ENCODE measurements at places on chromosomes 16 and 17.

DNA sequence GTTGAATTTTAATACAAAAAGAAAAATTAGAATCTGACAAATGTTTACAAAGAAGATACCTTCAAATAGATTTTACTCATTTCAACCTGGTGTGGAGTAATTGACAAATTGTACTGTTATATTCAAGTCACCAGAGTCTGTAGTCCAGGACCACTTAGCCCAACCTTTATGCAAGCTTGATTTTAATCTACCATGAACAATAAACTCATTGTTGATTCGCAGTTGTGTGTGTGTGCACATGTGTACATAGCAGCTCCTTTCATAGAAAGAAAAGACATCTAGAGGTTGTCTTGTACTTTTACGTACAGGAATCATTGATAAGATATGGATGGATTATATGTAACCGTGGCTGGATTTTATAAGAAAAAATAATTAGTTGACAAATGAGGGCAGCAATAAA lies 20.7 kb upstream of the LRRC37A start:
- no peak for DNase-seq

DNA sequence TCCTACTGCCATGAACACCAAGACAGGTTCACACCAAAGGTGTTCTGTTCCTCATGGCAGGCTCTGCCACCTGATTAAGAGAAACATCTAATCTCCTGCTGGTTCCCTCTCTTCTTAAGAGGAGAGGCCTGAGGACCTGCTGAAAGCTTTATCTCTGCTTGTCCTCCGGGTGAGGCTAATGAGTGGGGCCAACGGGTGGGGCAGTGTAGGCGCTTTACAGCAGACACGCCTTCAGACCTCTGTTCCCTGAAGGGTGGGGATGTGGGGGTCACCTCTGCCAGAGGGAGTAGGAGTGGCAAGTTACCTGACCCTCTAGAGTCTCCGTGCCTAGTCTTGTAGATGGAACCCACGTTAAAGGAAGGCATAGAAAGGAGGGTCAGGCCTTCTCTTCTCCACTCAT lies 4.2 kb upstream of the MRM1 start:
- no peak for DNase-seq

DNA sequence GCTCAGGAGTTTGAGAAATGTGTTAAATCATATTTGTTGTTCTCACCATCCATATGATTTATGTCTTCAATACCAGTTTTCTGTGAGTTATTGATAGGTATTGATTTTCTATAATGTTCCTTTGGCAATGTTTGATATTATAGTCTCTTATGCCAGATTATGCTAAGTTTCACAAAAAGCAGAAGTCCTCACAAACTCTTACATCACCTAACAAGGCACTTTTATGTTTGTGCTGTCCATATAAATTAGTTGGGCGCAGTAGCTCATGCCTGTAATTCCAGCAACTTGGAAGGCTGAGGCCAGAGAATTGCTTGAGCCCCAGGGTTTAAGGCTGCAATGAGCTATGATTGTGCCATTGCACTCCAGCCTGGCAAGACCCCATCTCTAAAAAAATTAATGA lies 12.6 kb upstream of the UQCRC2 start:
- DNase-seq: no peak

- DNase-seq: peak; percentile 83
Measured at GRCh38 chr16:30997725-30998711, 12.4 kb downstream of the STX1B start.

DNA sequence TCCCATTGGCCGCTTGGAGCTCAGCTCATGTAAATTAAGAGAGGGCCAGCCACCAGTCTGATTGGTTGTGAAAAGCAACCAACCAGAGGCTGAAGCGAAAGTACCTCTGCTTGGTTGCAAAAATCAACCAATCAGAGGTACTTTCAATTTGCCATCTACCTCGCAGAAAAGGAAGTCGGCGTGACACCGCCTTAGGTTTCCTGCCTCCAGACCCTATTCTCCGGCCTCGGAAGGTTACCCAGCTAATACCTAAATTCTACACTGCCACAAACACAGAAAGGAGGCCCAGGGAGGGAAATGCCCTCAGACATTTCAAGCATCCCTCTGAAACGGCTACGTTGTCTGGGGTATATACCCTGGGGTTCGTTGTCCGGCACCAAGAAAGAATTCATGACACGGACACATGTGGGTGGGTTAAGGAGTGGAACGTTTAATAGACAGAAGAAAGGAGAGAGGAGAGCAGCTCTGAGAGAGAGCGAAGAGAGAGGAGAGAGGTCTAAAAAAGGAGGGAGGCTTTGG lies 481.3 kb downstream of the TMEM114 start:
- DNase-seq: no peak

GRCh38 chr17:67610061-67610460 lies 107.7 kb upstream of the NOL11 start:
- DNase-seq: no peak

- DNase-seq: no peak
Measured at GRCh38 chr16:4110065-4110464, 6.2 kb downstream of the ADCY9 start.

DNA sequence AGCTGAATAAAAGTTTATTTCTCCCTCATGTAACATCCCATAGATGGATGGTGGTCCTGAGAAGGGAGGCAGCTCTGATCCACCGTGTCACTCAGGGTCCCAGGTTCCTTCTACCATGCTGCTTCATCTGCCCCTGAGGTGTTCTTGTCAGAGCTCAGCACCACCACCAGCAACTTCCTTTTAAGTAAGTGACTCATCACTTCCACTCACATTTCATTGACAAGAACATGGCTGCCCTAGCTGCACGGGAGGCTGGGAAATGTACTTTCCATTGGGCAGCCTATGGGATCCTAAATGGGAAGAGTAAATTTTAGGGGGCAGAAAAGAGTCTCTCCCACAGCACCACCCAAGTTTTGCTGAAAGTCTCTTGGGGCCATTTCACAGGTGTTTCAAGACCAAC lies 134.7 kb downstream of the USP31 start:
- no peak for DNase-seq

DNA sequence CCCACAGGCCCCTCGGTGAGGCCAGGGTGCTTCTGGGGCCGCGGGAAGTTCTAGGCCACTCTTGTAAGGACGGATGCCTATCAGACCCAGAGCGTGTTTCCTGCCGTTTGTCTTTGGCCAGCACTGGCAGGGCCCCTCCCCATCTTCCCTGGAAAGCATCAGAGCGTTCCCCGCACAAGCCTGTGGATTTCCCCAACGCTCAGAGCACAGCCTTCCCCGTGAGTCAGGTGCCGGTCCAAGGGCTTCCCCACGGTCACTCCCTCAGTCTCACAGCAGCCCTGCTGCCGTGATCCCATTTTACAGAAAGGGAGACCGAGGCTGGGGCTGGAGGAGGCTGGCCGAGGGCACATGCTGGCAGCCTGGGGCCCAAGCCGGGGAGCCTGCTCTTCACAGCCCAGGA lies 33.7 kb downstream of the CRISPLD2 start:
- no peak for DNase-seq

DNA sequence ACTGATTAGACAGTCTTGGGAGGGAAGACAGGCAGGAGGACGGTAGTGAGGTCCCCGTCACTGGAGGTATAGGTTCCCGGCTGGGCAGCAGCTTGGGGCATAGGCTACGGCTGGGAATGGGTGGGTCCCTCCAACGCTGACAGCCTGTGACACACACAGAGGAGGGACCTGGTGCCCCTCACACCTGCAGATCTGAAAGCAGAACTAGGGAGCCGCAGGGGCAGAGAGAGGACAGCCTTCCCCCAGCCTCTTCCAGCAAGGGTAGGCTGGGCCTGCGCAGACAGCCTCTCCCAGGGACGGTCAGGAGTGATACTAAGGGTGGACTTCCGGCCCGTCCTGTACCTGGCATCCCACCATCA lies 2.0 kb downstream of the P2RX1 start:
- no peak for DNase-seq

GRCh38 chr17:82272495-82273326 lies 789 bp downstream of the CSNK1D start:
- DNase-seq: no peak

DNA sequence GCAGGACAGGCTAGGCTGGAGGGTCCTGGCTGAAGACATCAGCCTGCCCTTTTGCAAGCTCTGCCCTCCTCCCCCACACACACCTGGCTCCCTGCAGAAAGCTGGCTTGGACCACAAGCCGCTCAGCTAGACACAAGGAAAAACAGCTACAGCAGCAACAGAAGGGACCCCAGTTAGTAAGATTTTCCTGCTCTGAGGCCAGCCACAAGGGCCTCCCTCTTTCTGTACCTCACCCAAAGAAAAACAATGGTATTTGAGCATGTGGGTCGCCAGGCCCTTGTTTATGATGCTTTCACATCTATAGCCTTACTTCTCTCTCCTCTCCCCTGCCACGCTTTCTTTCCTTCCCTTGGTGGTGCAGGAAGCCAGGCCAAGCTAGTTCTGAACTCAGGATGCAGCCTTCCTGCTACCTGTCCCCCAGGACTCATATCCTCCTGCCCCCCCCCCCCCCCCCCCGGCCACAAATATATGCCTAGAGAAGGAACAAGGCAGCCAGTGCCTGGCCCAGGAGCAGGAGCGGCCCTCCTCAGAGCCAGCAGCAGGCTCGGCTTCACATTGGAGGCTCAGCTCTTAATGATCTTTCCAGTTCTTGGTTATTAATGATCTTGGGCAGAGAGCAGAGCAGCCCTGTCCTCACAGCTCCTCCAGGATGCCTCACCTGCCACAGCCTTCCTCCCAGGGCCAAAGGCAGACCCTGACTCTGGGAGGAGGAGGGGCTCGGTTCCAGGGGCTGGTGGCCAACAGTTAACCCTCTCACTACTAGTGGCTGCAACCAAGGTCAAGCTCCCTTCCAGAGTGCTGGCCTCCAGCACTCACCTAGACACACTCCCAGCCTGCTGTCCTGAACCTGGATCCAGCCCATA lies 19.5 kb downstream of the GRIN2C start:
- DNase-seq: no peak

- no peak for DNase-seq
Measured at GRCh38 chr16:46427340-46428107, 193.7 kb downstream of the SHCBP1 start.

DNA sequence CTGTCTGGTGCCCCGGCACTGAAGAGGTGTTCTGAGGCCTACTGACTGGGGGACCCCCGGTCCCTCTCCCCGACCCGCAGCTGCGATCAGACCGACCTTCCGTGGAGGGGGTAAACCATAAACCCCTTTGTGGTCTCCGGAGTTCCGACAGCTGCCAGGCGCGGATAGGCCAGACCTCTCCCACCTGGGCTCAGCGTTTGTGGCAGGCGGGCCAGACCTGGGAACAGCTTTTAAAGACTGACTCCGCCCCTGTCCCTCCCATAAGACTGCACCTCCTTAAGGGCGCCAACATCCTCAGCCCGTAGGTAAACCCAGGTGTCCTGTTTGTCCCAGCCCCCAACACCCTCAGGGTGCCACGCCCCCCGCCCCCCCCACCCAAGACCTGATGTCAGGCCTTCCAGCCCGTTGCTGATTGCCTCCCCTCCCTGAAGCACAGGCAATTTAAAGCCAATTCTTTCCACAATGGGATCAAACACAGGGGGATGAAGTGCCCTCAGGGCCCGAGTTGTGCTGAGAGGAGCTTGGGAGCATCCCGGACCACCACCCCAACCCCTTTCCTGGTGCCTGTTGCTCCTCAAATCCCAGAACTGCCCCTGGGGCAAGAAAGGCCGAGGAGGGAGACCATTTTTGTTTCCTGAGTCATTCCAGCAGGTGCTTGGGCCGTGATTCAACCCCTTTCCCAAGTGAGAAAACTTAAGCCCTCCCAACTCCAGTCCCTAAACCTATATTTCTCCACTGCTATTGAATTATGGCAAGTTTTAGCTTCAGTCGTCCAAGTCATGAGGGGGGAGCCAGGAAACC lies at the start of gene SOX15:
TSS of gene SOX15 (minus strand) at position 204 of the 801 bp plus-strand sequence. CDS start 418 bp downstream, outside the sequence.
- no peak for DNase-seq

DNA sequence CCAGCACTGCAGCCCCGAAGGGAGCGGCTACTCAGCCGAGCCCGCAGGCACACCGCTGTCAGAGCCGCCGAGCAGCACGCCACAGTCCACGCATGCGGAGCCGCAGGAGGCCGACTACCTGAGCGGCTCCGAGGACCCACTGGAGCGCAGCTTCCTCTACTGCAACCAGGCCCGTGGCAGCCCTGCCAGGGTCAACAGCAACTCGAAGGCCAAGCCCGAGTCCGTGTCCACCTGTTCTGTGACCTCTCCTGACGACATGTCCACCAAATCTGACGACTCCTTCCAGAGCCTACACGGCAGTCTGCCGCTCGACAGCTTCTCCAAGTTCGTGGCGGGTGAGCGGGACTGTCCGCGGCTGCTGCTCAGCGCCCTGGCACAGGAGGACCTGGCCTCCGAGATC lies 42.4 kb downstream of the SREBF1 start:
- DNase-seq: no peak

- DNase-seq: no peak
Measured at GRCh38 chr17:82386881-82387704, 15.5 kb downstream of the UTS2R start.

DNA sequence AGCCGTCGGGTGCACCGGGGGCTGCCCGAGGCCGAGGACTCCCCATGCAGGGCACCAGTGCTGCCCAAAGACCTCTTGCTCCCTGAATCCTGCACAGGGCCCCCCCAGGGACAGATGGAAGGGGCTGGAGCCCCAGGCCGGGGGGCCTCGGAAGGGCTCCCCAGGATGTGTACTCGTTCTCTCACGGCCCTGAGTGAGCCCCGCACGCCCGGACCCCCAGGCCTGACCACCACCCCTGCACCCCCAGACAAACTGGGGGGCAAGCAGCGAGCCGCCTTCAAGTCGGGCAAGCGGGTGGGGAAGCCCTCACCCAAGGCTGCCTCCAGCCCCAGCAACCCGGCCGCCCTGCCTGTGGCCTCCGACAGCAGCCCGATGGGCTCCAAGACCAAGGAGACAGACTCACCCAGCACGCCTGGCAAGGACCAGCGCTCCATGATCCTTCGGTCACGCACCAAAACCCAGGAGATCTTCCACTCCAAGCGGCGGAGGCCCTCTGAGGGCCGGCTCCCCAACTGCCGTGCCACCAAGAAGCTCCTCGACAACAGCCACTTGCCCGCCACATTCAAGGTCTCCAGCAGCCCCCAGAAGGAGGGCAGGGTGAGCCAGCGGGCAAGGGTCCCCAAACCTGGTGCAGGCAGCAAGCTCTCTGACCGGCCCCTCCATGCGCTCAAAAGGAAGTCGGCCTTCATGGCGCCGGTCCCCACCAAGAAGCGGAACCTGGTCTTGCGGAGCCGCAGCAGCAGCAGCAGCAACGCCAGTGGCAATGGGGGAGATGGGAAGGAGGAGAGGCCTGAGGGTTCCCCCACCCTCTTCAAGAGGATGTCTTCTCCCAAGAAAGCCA lies 40.6 kb downstream of the SREBF1 start:
- DNase-seq: no peak

DNA sequence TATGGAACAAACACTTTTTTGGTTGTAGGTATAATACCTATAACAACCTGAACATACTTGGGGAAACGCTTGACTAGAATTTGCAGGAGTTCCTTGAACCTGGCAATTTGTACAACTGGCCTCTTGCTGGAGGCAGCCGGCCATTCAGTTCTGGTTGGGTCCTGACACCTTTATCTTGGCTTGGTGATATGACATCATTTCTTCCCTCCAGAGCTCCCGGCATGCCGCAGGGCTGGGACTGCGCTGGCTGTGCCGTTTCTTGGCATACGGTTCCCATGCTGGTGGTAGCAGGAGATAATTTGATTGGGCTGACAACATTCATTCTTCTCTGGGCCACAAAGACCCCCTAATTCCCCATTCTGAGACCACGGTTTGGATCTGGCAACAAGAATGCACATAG lies 87.5 kb downstream of the ASIC2 start:
- DNase-seq: no peak
